D721Med (cell line): ENCODE measurements at places on chromosomes 3 and 15.

DNA sequence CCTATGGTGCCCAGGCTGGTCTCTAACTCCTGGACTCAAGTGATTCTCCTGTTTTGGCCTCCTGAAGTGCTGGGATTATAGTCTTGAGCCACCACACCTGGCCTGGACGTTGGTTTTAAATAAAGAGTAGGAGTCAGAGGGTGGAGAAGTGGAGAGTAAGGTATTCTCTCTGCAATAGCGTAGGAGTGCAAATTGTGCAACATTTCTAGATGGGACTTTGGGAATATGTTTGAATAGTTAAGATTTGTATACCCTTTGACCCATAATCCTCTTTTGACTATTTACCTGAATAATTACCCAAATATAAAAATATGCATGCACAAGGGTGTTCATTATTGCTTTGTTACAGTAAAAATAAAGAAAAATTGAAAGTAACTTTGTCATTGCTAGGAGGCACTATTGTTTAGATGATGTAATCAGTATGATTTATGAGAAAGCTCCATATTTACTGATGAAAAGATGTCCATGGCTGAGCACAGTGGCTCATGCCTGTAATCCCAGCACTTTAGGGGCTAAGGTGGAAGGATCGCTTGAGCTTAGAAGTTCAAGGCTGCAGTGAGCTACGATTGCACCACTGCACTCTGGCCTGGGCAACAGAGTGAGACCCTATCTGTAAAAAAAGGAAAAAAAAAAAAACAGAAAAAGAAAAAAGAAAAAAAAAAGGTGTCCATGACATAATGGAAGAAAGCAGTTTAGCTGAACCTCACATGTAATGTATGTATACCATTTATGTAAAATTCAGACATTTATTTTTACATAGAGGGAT lies 15.1 kb upstream of the XYLB start:
- no peak for DNase-seq

GRCh38 chr3:32419742-32420125 lies 28.1 kb downstream of the CMTM7 start:
- no peak for DNase-seq

DNA sequence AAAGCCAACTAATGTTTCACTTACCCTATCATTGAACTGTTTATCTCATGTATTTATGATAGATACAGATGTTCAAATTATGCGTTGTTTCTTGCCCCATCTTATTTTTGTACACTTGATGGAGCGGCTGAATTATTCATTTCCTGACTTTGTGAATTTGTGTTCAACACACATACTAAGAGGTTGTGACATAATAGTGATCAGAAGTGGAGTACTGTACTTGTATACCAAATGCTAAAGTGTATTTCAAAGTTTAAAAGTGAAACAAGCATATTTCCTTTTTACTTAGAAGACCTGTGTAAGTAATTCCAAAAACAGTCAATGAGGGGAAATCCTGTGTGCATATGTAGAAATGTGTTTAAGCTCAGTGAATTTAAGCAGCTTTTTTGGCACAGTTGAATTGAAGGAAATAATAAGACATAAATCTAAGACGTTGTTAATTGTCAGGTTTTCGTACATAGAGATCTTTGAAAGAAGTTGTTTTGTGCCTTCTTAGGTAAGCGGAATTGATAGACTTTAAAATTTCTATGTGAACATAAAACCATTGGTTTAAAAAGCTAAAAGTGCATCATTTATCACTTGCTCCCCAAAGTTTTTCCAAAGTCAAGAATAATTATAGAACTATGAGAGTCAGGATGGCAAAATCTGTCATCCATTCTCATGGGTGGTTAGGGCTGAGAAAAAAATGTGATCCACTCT lies 1.9 kb downstream of the NFKBIZ start:
- no peak for DNase-seq

DNA sequence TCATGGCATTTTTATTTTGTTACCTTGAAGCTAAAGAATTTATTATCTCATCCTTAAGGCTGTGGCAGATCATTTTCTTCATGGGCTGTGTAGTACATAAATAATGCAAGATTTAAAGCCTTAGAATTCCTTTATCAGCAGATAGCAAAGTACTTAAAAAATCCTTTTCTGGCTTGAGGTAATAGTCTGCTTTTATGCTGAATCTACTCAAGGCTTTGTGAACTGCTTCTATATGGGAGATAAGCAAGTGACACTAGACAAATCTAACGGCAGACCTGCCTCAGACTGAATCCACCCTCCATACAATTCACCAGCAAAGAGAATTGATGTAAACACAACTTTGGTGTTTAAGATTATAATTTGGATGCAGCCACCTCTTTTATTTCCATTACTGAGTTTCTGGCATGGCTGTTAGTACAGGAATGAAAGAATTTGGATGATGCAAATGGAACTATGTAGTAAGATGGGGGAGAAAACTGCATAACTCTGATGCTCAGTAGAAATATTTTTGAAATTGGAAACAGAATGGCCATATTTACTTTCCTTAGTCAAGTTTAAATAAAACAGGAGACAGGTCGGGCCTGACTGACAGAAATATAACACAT lies 1121.5 kb downstream of the NAALADL2 start:
- DNase-seq: no peak

DNA sequence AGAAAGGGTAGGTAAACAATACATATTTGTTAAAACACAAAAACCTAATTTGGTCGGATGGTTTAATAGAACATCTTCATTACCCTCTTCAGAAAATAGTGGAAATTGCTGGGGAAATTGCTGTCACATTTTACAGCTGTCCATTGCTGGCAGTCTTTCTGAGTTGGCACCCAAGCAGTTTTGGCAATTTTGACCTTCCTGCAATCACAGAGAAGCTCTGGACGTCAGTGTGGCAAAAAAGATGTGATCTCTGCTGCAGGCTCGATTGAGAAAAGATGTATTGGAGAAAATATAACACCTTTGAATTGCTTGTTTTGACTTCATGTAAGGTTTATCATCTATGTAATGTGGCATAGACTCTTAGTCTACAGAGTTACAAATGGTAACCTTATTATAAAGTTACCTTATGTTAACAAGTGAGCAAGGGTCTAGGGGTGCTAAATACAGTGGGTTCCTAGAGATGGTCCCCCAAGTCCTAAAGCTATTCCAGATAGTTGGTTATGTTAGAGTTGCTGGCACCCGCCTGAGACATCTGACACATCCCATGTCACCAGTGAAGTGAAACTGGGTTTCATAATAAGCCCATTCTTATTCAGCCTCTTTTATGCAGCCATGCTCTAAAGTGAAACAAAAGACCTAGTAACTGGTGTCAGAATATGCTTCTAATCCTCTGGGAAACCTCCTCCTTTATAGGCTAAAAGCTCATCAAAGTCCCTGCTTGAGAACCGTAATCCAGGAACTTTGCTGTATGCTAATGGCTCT lies 14.0 kb downstream of the UBE2E1 start:
- no peak for DNase-seq
